NCI-H2171 treated with DMSO at 0.1 percent for 48 hours (cell line): ENCODE measurements at places on chromosomes 12 and 14.

- no peak for DNase-seq
Measured at GRCh38 chr14:106875503-106875902, 1349.1 kb downstream of the TMEM121 start.

- no peak for DNase-seq
Measured at GRCh38 chr12:49357103-49357678, 10.1 kb upstream of the SPATS2 start.

DNA sequence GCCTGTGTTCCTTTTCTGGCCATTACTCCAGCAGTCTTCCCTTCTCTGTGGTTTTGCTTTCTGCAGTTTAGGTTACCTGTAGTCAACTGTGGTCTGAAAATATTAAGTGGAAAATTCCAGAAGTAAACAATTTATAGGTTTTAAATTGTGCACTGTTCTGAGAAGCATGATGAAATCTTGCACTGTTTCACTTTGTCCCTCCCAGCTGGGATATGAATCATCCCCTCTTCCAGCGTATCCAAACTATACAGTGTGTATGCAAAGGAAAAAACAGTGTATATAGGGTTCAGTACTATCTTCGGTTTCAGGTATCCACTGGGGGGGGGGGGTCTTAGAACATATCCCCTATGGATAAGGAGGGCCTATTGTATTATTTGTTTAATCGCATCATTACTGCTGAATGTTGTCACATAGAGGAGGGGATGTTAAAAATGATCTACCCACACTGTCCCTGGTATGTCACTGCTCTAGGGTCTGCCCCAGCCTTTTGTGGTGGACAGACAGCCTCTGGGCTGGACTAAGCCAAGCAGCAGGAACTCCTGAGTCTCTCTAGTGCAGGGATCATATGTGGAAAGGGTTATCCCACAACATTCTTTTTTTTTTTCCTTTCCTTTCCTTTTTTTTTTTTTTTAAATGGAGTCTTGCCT is 109.1 kb upstream of the MAX start:
- DNase-seq = no peak

DNA sequence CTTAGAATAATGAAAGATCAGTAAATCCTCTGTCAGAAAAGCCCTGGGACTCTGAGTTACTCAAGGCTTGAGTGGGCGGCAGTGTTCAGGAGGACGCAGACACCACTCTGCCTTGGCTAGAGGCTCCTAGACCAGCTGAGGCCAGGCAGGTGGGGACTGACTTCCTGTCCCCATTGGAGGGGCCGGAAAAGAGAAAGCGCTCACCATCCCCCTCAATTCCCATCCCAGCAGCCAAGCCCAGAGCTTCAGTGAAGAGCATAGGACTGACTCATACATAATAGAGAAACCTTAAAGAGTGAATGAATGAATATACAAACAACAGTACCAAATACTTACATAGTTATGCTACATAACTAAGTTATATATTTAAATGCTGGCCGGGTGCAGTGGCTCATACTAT is 62.0 kb downstream of the PLEKHG7 start:
- no peak for DNase-seq

GRCh38 chr12:53048033-53048779 is 1.7 kb upstream of the TNS2 start:
- DNase-seq = peak; percentile 37

DNA sequence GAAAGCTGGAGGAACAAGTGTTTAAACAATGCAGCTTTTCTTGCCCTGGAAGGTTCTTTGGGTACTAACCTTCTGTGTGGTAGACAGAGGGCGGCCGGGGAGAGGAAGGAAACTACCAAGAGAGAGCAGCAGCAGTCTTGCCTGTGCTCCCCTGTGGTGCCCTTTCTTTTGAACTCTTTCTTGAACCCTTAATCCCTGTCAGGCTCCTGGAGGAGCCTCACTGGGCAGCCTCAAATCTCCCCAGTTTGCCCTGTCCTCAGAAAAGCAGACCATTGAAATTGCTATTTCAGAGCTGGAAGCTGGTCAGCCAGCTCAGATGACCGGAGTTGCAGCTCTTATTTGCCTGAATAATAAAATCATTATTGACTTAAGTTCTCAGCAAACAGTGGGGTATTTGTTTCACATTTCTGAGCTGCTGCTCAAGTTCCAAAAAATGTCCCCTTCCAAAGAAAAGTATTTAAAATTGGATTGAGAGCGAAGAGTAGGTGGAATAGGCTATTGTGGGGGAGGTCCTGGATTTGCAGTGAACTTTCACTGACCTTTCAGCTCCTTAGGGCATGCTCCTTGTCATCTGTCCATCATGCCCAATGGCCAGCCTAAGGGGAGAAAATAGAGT is 42.1 kb upstream of the RNASE3 start:
- DNase-seq = no peak

DNA sequence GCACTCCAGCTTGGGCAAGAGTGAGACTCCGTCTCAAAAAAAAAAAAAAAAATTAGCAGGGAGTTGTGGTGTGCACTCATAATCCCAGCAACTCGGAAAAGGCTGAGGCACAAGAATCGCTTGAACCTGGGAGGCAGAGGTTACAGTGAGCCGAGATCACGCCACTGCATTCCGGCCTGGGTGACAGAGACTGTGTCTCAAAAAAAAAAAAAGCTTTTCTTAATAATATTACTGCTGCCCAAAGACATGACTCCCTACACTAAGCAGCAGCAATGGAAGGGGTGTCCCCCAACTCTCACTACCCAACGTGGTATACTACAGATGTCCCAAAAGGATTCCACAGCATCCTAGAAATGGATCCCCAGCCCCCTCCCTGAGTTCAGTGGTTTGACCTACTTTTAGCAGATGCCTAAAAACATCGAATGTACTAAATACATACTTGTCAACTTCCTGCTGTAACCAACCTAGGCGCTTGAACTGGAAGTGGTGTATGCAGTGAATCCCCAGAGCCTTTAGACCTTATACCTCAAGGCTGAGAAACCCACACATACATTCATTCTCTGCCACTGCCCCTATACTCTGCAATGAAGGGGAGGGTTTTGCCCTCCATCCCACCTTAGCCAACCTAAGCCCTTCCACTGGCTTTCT is 8.5 kb upstream of the FKBP11 start:
- DNase-seq = no peak

DNA sequence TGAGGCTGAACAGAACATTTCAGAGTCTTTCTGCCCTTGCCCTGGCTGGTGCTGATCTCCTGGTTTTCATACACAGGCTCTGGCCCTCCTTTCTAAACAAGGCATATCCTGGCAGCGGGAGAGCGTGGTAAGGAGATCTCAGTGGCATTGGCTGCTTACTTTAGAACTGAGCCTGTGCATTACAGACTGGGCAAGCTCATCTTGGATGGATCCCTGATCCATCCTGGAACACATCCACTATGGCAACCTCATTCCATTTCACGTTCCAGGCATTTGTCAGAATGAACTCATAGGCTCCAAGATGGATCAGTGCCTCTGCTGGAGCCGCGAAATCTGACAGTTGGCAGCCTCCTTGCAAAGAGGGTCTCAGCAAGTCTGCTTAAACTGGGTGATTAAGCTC is 224.5 kb upstream of the PELI2 start:
- no peak for DNase-seq

DNA sequence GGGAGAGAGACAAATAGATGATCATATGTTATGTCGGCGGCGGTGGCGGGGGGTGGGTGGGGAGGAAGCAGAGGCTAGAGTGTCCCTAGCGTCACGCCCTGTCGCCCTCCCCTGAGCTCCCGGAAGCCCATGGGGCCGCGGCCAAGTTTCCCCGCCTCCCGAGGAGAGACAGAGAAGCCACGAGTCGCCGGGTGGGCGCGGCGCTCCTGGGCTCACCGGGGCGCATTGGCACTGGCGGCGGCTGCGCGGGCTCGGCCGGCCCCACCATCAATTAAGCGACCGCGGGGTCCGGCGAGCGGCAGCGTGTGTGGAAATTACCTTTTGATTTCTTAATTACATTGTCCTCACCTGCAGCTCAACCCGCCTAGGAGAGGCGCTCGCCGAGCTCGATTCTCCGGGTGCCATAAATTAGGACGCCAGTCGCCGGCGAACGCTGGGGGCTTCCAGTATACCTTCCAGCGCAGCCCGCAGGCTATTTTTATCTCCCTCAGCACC is 119.9 kb upstream of the LHX5 start:
- peak; percentile 78 for DNase-seq

DNA sequence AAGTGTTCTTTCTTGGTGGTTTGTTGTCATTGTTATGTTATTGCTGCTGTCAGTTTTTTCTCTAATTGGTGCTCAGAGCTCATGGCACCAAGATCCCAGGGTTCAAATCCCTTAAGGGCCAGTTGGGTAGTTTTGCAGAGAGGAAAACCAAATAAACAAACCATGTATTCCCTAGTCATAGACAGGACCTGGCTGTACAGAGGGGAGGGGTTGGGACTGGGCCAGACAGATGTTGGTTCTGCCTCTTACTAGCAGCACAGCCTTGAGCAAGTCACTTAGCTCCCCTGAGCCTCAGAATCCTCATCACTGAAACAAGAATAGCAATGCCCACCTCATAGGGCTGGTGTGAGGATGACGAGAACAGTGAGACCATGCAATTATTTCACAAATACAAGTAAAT is 53.4 kb downstream of the LTBP2 start:
- no peak for DNase-seq
